ENCODE measurements at places on chromosomes 12 and 14.
A peak's percentile ranks its signal among the peaks of the same experiment; 100 is the strongest.

GRCh38 chr14:99006276-99006675, 265.7 kb downstream of the BCL11B start:
- no peak for DNase-seq

DNA sequence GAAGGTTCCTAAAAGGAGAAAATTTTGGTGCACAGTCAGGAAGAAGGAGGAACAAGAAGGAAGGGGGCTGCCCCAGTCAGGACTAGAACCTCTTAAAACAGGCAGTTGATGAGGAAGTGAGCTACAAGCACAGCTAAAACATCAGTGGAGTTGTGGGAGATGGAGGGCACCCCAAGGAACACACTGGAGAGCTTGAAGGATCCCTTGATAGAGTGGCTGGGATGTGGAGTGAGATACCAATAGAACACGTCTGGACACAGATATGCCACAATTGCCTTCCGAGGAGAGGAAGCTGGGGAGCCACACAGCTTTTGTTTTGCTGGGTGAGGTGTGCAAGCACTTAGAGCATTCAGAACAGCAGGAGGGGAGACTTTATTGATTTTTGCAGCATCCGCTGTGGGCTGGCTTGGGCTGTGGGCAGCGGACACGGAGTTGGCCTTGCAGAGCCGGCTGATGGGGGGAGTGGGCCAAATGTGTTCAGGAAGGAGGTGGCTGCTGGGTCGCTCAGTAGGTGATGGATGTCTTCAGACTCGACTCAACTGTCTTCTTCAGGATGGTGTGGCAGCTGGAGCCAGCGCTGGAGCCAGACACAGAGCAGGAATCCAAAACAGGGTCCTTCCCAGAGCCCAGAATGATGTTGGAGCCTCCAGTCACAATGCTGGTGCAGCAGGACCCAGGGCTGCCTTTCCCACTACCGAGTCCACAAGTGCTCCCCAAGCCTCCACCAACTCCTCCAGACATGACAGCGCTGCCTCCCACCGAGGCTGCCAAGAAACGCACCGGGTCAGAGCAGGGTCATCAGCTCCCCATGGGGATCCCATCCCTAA, 4.7 kb upstream of the KRT79 start:
- no peak for DNase-seq

GRCh38 chr14:74637178-74637550, 25.1 kb upstream of the LTBP2 start:
- no peak for DNase-seq

- DNase-seq = peak; percentile 55
These were observed at the start of gene CD69 for GRCh38 chr12:9760699-9761418. Gene CD69 (minus strand): TSS chr12:9760901. CDS start chr12:9760820, 81 bp downstream.

GRCh38 chr14:36848213-36848612, 186.6 kb downstream of the PAX9 start:
- no peak for DNase-seq

DNA sequence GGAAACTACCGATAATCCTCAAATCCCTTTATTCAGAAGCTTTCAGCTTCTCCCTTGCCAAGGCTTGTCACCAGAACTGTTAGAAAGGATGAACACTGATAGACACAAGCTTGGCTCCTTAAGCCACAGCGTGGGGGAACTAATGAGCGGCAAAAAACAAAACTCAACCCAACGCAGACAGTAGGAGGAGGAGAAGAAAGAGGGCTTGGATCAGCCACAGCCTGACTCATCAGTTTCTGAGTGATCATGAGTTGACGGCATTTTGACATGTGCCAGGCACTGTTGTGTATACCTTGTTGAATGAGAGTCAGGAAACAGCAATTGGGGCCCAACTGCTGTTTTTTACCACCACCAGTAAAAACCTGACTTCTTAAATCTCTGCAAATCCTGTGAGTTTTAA, 23.7 kb downstream of the PLXNC1 start:
- DNase-seq = no peak

DNA sequence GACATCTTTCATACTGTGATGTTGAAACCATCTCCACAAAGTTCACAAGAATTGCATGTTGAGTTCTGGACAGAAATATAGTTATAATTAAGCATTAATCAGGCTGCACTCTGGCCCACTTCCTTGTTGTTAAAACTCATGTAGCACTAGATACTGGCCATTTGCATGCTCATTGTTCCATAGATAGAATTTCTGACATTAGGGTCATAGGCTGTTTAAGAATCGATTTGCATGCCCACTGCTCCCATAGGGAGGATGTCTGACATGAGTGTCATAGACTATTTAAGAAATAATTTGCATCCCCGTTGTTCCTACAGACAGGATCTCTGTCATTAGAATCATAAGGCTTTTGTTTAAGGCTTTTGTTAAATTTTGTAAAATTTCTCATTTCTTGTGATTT, 50.2 kb downstream of the MYF5 start:
- DNase-seq = no peak

- DNase-seq = no peak
These were observed 257.8 kb upstream of the ARHGAP5 start for GRCh38 chr14:31819281-31819680.

GRCh38 chr12:101858361-101858760, 19.0 kb upstream of the DRAM1 start:
- DNase-seq = no peak

DNA sequence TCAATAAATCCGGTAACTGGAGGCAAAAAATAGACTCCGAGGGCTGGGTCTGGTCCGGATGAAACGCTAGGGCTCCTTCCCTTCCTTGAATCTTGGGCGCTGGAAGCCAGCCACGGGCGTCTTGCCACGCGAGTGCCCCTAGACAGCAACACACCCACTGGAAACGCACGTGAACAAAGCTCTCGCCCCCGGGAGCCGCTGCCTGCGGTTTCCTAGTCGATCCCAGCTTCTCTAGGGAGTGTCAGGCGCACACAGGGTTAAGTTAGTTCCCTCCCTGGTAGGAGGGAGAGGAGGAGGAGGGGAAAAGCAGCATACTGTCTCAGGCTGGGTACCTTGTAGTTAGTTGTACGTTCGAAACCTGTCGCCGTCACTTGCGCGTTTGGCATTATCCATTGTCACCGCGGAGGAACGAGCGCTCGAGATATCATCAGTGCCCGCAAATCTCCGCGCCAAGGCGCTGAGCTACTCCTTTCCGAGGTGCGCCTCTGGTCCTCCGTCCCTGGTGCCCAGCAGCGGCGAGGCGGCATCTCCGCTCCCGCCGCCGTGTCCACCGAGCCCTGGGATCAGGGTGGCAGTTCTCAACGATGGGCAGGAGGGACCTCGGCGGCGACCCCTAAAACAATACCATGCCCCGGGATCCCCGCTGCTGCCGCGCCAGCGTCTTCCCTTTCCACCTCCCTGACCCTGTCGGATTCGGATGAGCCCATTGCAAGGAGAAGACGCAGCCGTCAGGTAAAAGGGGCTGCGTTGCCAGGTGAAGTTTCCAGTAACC, at the start of gene FLRT2:
TSS of gene FLRT2 (plus strand) at position 342 of the 772 bp plus-strand sequence. CDS start 91,371 bp downstream, outside the sequence.
- no peak for DNase-seq

DNA sequence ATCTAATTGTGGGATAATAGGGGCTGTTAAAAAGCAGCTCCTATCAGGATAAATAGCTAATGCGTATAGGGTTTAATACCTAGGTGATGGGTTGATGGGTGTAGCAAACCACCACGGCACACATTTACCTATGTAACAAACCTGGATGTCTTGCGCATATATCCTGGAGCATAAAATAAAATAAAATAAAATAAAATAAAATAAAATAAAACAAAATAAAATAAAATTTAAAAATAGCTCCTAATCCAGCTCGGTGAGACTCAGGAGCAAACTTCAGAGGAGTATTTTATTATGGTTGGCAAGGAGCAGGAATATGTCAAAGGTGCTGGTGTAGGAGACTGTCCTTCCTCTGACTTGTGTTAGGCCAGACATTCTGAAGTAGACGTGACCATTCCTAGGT, 721.0 kb downstream of the BCL11B start:
- DNase-seq = no peak

All from activated naive CD4-positive, alpha-beta T cell (primary cell).